ENCODE measurements at places on chromosomes 13 and 19. TPM values are rescaled to one million over a fixed set of nuclear protein-coding genes. Genes with fewer than 3 reads are reported as not detected.

ZNF415 gene
- 12.7 TPM for total RNA-seq

KLK5 gene
- total RNA-seq: not detected

CD177 gene
- total RNA-seq: not detected

SULT2B1 gene
- not detected for total RNA-seq

ONECUT3 gene
- total RNA-seq: not detected

C19orf73 gene
- total RNA-seq: 1.1 TPM

ZNF296 gene
- total RNA-seq: not detected

SIGLECL1 gene
- not detected for total RNA-seq
